ENCODE measurements at places on chromosomes 4 and X. TPM values are rescaled to one million over a fixed set of nuclear protein-coding genes. Genes with fewer than 3 reads are reported as not detected.
A peak's percentile ranks its signal among the peaks of the same experiment; 100 is the strongest.

GRCh38 chrX:53421125-53421524, 1.3 kb downstream of the SMC1A start:
- no peak overlapping the region for H3K27ac ChIP-seq
- no peaks in the 10 kb centered on the region for H3K36me3 ChIP-seq
- H3K4me1 ChIP-seq: peaks cover 16% of the 10 kb centered on the region
- no peaks in the 10 kb centered on the region for H3K27me3 ChIP-seq
- DNase-seq: no peak
- H3K4me3 ChIP-seq: peak overlapping the region; percentile 73

- H3K27me3 ChIP-seq: no peaks in the 10 kb centered on the region
- H3K4me1 ChIP-seq: no peaks in the 10 kb centered on the region
- H3K27ac ChIP-seq: no peak overlapping the region
- H3K36me3 ChIP-seq: no peaks in the 10 kb centered on the region
- no peak overlapping the region for H3K4me3 ChIP-seq
These were observed 140.6 kb upstream of the BANK1 start for GRCh38 chr4:101649790-101650515.

GRCh38 chr4:165709516-165709915, 163.5 kb upstream of the TLL1 start:
- H3K4me3 ChIP-seq: no peak overlapping the region
- no peaks in the 10 kb centered on the region for H3K36me3 ChIP-seq
- no peaks in the 10 kb centered on the region for H3K4me1 ChIP-seq
- no peaks in the 10 kb centered on the region for H3K27me3 ChIP-seq
- H3K27ac ChIP-seq: no peak overlapping the region
- DNase-seq: no peak

GRCh38 chr4:17577665-17578481, 875 bp downstream of the LAP3 start:
- H3K4me1 ChIP-seq: peaks cover 38% of the 10 kb centered on the region
- peak overlapping the region; percentile 84 for H3K27ac ChIP-seq
- H3K36me3 ChIP-seq: peaks cover 37% of the 10 kb centered on the region
- no peaks in the 10 kb centered on the region for H3K27me3 ChIP-seq
- peak; percentile 72 for DNase-seq

DNA sequence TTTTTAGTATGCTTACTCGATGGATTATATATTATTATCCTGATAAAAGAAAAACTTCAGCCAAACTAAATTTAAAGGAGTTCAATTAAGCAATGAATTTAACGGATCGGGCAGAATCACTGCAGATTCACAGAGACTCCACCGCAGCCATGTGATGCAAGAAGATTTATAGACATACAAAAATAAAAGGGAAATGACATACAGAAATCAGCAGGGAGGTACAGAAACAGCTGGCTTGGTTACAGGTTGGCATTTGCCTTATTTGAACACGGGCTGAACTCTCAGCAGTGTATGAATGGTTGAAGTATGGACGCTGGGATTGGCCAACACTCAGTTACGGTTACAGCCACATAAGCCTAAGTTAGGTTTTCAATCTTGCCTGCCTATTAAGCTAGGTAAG, 35.4 kb upstream of the DHRSX start:
- DNase-seq: no peak
- H3K27me3 ChIP-seq: no peaks in the 10 kb centered on the region

- H3K4me3 ChIP-seq: no peak overlapping the region
- no peaks in the 10 kb centered on the region for H3K4me1 ChIP-seq
- no peak overlapping the region for H3K27ac ChIP-seq
- no peaks in the 10 kb centered on the region for H3K27me3 ChIP-seq
- DNase-seq: no peak
These were observed 8.2 kb downstream of the FHIP1A start for GRCh38 chr4:151417164-151417571.

- no peak overlapping the region for H3K4me3 ChIP-seq
- H3K27ac ChIP-seq: no peak overlapping the region
- no peaks in the 10 kb centered on the region for H3K27me3 ChIP-seq
- no peaks in the 10 kb centered on the region for H3K36me3 ChIP-seq
These were observed 127.3 kb upstream of the NKX1-1 start for GRCh38 chr4:1533501-1534064.

DNA sequence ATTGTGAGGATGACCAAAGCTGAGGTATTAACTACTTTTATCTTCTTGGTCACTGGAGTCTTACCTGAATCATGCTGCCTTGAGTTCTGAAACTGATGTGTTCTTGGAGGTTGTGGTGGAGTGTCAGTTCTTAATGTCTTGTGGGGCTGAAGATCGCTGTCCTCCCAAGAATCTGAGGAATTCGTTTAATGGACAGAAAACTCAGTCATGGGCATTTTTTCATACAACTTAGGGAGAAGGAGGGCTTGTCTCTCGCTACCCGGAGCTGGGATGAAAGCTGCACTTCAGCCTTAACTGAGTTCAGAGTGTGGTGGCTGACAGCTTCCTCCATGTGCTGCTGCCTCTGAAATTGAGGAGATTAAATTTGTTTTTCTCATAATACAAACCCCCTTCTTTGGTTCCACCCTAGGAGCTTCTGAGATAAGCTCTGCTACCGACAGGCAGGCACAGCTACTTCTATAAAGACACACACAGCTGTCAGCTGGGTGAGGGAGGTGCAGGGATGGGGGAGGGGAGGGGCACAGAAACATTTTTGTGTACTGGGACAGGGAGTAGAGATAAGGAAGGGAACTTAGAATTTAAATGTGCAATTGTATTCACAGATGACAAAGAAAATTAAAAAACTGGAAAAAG, 30.8 kb downstream of the RBBP7 start:
- H3K36me3 ChIP-seq: peaks cover 52% of the 10 kb centered on the region
- peaks cover 9% of the 10 kb centered on the region for H3K4me1 ChIP-seq
- H3K4me3 ChIP-seq: no peak overlapping the region
- DNase-seq: no peak
- no peaks in the 10 kb centered on the region for H3K27me3 ChIP-seq

GRCh38 chr4:14334166-14334565, 668.1 kb upstream of the CPEB2 start:
- H3K4me1 ChIP-seq: no peaks in the 10 kb centered on the region
- no peak overlapping the region for H3K27ac ChIP-seq
- no peak for DNase-seq
- no peaks in the 10 kb centered on the region for H3K27me3 ChIP-seq

Gene GPR78
- total RNA-seq: not detected
